ENCODE measurements at places on chromosomes 11 and 22. TPM values are rescaled to one million over a fixed set of nuclear protein-coding genes. Genes with fewer than 3 reads are reported as not detected.
A peak's percentile ranks its signal among the peaks of the same experiment; 100 is the strongest.

NECTIN1 gene
- total RNA-seq: 2.2 TPM

GRCh38 chr11:61564936-61565696 lies 15.8 kb downstream of the SYT7 start:
- DNase-seq: no peak
- H3K27me3 ChIP-seq: peaks cover 6% of the 10 kb centered on the region
- H3K4me3 ChIP-seq: no peak overlapping the region
- no peaks in the 10 kb centered on the region for H3K4me1 ChIP-seq

DNA sequence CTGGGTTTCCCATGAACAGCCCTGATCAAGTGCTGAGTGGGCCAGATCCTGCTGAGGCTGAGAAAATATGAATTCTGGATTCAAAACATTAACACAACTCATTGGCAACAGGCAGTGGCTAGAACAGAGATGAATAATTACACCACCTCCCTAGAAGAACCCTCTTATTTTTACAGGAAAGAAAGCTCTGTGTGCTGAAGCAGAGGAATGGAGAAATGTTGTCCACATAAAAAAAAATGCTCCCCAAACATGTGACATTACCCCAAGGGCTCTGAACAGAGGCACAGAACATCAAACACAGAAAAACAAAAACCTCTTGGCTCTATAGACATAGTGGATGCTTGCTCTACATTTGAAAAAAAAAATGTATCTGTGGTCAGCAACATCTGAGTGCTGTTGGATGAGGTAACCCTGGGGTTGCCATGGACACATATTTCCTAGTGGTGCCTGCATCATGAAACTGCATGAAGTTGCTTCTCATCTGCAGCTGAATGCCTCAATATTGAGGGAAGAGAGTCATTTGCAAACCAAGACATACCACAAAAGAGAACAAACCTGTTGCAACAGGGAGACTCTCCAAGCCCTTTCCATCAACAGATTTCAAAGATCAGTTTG lies 98.8 kb downstream of the SNX19 start:
- no peak overlapping the region for H3K4me3 ChIP-seq
- H3K27ac ChIP-seq: no peak overlapping the region
- no peaks in the 10 kb centered on the region for H3K4me1 ChIP-seq
- H3K36me3 ChIP-seq: no peaks in the 10 kb centered on the region
- H3K27me3 ChIP-seq: peaks cover 2% of the 10 kb centered on the region

DNA sequence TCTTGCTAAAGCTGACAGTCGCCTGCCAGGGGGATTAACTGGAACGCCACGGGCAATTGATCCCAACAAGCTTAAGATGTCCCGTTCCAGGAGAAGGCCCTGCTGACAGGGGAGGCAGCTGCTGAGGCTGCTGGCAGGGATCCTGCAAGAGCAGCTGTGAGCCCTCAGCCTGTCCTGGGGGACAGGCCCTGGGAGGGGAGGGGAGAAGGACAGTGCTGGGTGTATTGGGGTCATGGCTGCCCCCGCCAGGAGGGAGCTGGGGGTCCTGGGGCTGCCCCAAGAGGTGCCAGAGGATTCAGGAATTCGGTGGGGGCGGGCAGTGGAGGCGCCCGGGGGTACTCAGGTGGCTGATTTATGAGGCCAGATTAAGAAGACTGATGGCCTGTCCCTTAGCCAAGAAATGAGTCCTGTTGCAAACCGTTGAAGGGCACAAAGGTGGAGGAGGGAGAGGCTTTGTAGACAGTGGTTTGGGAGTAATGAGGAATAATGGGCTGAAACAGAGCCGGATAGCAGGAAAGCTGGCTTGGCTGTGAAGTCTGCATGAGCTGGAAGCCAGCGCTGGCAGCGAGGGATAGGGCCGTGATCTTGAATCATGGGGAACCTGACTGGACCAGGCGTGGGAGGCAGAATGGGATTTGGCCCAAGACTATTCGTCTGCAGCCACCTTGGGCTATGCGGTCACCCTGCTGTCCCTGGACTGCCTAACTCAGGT lies 133.5 kb downstream of the CACNA1I start:
- H3K4me1 ChIP-seq: peaks cover 17% of the 10 kb centered on the region
- peak overlapping the region; percentile 75 for H3K27ac ChIP-seq
- no peaks in the 10 kb centered on the region for H3K36me3 ChIP-seq
- peak; percentile 78 for DNase-seq
- no peaks in the 10 kb centered on the region for H3K27me3 ChIP-seq

- peaks cover 4% of the 10 kb centered on the region for H3K27me3 ChIP-seq
- H3K4me3 ChIP-seq: no peak overlapping the region
- no peak overlapping the region for H3K27ac ChIP-seq
- no peaks in the 10 kb centered on the region for H3K36me3 ChIP-seq
These were observed 450.6 kb upstream of the B3GAT1 start for GRCh38 chr11:134862587-134863195.
